Neural crest cell (in vitro differentiated cells): ENCODE measurements at places on chromosomes 13 and 19. TPM values are rescaled to one million over a fixed set of nuclear protein-coding genes. Genes with fewer than 3 reads are reported as not detected.

DNA sequence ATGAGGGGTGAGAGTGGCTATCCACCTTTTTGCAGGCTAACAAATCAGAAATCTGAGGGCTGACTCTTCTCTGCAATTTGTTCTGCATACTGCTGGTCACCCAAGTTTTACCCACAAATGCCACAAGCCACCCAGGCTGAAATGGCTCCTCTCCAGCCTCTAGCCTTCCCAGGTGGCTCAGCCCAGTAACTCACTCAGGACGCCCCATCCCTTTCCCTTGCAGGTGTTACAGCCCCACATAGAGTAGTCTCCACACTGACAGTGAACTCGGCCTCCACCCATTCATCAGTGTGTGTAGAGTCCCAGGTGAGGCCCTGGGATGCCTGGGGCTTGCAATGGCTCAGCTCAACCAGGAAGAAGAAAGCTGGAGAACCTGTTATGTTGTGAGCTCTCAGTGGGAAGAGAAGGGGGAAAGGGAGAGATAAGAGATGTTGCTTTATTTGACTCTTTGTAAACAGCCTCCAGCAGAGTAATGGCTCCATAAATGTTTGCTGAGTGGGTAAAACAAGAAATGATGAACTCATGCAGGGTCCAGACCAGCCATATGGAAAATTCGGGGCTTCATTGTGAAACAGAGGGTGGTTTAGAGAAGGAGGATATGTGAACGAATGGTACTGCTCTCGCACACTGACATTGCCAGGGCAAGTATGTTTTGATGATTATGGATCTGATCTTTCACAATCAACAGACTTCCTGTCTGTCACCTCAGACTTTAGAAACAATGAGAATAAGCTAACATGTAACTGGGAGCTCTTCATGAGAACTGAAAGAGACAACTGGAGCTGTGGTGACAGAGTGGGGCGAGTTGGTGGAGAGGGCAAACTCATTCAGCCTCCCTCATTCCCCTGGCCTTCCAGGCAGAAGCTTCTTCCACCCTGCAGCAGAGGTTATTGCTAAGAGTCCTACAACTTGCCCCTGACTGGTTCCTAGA lies 74.2 kb upstream of the RFC3 start:
- DNase-seq: no peak

DNA sequence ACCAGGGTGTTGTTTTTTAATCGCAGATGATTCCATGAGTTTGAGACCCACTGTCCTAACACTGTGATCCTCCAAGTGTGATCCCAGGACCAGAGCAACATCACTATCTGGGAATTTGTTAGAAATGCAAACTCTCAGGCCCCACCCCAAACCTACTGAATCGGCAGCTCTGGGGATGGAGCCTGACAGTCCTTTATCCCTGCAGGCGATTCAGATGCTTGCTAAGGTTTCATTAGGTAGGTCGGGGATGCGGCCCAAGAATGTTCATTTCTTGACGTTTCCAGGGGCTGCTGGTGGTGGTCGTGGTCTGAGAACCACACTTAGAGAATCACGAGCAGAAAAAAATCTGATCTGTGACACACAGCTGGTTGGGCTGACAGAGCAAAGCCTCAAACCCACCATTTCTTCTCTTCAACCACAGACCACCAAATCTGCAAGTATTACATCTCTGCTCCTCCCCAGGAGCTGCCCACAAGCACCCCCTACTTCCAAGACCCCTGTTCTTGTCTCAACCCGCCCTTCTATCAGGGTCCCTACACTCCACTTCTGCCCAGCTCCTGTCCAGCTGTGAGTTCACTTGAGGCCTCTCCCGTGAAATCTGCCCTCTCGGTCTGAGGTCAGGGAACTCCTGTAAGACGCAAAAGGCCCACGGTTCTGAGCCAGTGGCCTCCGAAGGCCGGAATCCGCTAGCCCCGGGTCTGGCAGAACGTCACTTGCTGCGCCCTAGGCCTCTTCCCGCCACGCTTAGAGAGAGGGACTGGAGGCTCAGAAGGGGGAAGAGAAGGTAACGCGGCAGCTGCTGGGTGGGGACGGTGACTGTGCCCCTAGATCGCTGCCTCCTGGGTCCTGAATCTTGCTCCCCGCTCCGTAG lies 1.1 kb upstream of the FARP1 start:
- no peak for DNase-seq

The SSC5D gene
- total RNA-seq: 1.3 and 1.5 TPM in 2 replicates

DNA sequence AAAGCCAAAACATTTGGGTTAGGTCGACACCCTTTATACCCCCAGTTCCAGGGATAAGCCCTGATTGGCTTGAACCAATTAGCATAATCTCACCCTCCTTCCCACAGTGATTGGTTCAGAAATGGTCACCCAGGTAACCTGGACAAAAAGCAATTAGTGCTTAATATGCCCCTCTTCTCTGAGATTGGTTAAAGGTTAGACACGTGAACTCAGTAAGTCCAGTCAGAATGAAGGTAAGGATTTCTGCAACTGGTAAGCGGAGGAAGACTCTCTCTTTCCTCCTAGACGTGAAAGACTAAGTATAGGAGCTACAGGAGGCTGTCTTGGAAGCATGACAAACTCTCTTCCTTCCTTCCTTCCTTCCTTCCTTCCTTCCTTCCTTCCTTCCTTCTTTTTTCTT lies 1.3 kb upstream of the PNMA8C start:
- DNase-seq: no peak

- DNase-seq: peak; percentile 58
These were observed 1.8 kb downstream of the ZNF114 start for GRCh38 chr19:48271531-48272151.

- DNase-seq: no peak
These were observed 55.4 kb downstream of the CHST8 start for GRCh38 chr19:33676999-33677665.

GRCh38 chr19:3179739-3180293 lies 1.2 kb downstream of the S1PR4 start:
- DNase-seq: no peak

- DNase-seq: no peak
These were observed 1.8 kb downstream of the CDX2 start for GRCh38 chr13:27967203-27967735.

The BCAM gene
- 5.3 and 5.5 TPM in 2 replicates for total RNA-seq

The TNFSF9 gene
- total RNA-seq: 1.3 and 1.4 TPM in 2 replicates

DNA sequence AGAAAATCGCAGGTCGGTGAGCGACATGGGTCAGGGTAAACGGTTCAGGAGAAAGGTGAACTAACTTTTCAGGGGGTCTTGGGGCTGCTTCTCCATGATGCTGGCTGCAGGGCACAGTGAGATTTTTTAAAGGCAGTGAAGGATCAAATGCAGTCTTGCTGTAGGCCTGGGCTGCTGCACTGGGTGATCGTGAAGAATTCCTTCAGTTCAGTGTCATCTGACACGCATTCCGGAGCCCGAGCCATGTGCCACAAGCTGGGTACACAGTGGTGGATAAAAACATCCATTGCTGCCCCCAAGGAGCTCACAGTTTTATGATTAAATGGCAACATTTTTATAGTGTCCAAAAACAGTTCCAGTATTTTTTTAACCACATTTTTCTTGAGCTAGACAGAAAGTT lies 56.3 kb upstream of the GPR12 start:
- DNase-seq: no peak

The LRG1 gene
- 0.09 TPM in 2 replicates for total RNA-seq

- DNase-seq: no peak
These were observed 54.9 kb downstream of the AP1M1 start for GRCh38 chr19:16252459-16253205.

DNA sequence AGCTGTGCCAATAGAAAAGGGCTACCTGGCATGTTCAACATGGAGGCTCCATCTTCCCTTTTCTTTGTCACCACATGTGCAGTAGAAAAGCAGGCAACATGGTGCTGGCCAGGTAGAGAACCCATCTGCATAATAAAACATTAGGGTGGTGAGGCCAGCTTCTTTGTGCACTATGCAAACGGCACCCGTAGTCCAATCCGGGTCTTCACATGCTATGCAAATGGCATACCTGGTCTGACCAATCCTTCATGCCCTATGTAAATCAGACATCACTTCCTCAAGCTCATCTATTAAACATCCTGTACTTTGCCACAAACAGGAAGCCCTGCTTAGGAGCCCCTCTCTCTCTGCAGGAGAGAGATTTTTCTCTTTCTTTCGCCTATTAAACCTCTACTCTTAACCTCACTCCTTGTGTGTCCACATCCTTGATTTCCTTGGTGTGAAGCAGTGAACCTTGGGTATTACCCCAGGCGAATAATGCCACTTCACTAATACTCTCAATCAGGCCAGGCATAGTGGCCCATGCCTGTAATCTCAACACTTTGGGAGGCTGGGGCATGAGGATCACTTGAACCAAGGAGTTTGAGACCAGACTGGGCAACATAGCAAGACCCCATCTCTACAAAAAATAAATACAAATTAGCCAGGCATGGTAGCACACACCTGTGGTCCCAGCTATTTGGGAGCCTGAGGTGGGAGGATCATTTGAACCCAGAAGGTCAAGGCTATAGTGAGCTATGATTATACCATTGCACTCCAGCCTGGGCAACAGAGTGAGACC lies 111.3 kb upstream of the MRI1 start:
- no peak for DNase-seq

The CYP4F2 gene
- total RNA-seq: not detected in 2 replicates

- no peak for DNase-seq
These were observed at the start of gene LRRC25 for GRCh38 chr19:18397242-18398202. Gene LRRC25, minus strand, starts transcription at chr19:18397622. Its CDS starts 659 bp downstream, at chr19:18396963.

GRCh38 chr19:5357584-5357983 lies 17.0 kb upstream of the PTPRS start:
- DNase-seq: no peak

- DNase-seq: no peak
These were observed 78.7 kb downstream of the RNF17 start for GRCh38 chr13:24842549-24843274.

GRCh38 chr13:50927701-50928100 lies 18.1 kb downstream of the RNASEH2B start:
- no peak for DNase-seq

The CEACAM8 gene
- not detected in 2 replicates for total RNA-seq

DNA sequence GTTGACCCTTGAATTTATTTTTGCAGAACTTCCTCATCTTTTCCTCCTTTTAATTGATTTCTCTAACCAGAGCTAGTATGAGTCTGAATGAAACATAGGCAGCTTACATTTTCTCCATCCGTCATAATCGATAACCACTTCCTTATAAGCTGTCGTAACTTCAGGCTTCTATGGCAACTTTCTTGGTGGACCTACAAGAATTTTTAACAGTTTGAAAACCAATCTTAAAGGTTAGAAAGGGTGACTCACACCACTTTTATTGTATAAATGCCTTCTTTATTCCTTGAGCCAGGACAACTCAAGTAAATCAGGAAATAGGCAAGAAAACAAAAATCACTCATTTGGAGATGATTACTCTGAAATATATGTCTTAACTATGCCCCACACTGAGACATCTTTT lies 105.7 kb upstream of the KL start:
- DNase-seq: no peak

DNA sequence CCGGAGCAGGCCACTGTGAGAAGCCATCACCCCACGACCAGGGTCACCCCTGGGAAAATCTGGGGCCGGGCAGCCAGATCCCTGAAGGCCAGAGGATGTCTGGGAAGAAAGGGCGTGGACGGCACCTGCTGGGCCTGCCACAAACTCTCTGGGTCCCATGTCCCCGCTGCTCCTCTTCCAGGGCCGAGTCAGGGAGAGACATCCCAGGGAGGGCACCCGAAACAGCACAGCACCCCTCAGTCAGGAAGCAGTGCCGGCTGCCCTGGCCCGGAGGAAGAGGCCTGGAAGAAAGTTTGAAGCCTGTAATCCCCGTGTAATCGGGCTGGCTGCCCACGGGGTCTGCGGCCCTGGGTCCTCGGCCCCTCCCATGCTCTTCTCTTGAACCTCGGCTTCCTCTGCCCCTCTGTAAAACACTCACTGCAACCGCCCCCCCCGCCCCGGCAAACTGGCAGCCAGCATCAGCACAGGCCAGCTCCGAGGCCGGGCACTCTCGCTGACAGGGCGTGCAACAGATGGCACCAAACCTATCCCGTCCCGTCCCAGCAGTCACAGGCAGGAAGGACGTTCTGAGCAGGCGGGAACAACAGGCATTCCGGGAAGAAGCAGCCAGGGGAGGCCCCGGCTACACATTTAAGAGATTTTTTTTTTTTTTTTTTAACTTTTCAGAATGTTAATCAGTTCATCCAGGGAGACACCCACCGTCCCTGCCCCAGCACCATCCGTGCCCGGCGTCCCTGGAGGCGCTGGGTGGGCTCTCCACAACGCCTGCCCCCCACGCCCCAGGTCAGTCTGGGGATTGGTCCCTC lies 1.5 kb downstream of the SBNO2 start:
- DNase-seq: no peak

DNA sequence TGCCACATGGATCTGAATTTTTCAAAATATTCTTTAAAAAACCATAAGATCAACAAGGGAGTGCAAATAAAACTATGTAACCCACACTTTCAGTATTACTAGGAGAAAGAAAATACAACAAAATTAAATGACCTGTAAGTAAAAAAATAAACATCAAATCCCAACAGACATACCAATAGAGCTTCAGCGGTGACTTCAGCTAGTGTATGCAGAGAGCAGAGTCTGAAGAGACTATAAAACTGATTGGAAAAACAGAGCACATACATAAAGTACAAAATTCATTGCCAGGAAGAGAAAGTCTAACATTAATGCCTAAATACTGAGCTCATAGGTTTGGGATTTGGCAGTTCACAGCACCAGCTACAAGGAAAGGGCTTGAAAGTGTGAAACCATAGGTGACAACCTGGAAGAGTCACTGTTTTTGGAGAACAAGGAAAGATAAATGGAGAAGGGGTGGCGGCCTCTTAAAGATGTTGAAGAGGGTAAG lies 291.1 kb downstream of the LMO7 start:
- no peak for DNase-seq

DNA sequence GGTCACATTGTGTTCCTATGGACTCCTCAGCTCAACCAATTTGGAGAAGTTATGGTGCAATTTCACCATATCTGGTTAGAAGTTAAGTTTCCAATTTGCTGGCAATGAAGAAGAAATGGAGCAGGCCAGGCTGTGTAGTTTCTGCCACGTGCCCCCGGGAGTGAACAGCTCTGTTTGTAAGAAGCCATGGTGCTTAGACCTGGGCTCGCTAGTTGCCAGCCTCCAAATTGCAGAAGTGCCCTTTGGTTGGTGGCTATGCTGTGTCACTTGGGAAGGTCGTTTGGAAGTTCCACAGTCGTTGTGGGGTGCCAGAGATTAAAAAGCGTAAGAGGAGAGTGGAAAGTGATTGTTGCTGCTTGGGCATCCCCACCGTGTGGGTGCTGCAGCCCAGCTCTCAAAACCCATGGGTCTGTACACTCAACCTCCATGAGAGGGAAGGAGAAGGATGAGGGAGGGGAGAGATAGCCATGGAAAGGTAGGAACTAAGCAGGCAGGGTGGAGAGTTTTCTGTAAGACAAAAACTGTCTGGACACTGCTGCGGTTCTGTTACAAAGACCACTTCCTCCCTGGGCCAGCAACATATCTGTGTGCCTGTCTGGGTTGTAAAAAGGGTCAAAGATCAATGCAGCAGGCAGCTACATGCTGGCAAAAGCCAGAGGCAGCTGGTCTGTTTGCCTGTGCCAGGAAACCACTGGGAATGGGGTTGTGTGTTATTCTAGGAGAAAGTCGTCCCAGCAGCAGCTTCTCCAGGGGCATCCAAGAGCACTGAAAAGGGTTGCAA lies 10.8 kb downstream of the ALOX5AP start:
- no peak for DNase-seq

- no peak for DNase-seq
These were observed 229.6 kb upstream of the HTR2A start for GRCh38 chr13:47126432-47126831.

GRCh38 chr13:87361216-87361615 lies 310.0 kb upstream of the SLITRK5 start:
- DNase-seq: no peak

GRCh38 chr19:5567360-5567969 lies at the start of gene TINCR:
Gene TINCR, minus strand, starts transcription at chr19:5567953.
- peak; percentile 47 for DNase-seq
